ENCODE measurements at places on chromosomes 1 and 21.
A peak's percentile ranks its signal among the peaks of the same experiment; 100 is the strongest.

- DNase-seq: no peak
Measured at GRCh38 chr1:22852144-22852655, 120.5 kb downstream of the LACTBL1 start.

GRCh38 chr21:42666023-42666747 lies 12.8 kb downstream of the PDE9A start:
- DNase-seq: no peak

DNA sequence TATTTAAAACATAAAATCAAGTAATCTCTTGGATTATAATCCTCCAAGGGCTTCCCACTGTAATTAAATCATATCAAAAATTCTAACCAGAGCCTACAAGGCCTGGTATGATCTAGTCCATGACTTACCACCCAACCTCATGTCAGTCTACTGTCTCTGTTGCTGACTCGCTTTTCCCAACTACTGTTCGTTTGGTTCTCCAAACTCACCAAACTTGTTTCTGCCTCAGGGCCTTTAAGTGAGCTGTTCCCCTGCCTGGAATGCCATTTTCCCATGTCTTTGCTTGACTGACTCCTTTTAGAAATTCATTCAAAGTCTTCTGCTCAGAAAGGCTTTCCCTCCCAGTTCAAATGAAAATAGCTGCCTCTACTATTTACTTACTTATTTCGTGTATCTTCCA lies 95.9 kb downstream of the ZC3H11B start:
- peak; percentile 59 for DNase-seq

DNA sequence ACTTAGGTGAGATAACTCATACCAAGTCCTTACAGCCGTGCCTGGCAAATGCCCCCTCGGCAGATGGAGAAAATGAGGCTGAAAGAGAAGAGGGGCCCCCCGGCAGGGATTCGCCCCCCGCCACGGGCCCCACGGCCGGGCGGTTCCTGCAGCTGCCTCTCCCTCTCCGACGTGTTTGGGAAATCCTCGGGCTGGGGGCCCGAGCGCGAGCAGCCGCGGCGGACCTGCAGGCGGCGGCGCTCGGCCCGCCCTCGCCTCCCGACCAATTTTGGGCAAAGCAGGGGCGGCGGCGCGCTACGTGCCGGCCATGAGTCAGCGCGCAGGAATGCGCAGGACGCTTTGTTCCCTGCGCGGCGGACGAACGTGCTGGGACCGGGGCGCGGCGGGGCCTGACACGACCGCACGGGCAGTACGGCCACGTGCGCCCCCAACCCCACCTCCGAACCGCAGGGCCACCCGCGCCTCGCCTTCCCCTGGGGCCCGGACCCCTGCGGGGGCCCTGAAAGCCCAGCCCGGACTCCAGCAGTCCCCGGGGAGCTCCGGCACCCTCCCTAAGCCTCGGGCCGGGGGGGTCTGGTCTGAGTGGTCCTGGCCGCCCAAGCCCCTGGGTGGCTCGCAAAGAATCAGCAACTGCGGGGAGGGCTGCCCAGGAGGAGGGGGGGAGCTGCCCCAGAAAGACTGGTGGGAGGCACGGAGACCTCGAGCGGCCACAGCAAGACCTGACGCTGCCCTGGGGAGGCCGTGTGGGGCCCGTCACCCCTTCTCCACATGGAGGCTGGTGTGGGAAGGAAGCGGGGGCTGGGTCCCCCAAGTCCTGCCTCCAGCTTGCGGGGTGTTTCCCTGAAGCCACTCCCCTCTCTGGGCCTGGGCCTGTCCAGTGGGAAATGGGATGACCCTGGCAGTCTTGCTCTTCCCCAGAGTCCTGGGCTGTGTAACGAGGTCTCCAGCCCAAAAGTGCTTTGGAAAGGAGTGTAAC lies 11.9 kb upstream of the EDN2 start:
- DNase-seq: peak; percentile 82

- DNase-seq: no peak
Measured at GRCh38 chr1:15042866-15043265, 110.7 kb upstream of the TMEM51 start.

GRCh38 chr1:110875216-110875731 lies 2.3 kb downstream of the CD53 start:
- no peak for DNase-seq

- peak; percentile 89 for DNase-seq
Measured at GRCh38 chr1:68331117-68331865, 99.0 kb upstream of the WLS start.

GRCh38 chr1:17404034-17404684 lies 32.2 kb downstream of the PADI6 start:
- no peak for DNase-seq

- peak; percentile 45 for DNase-seq
Measured at GRCh38 chr1:98277118-98277517, 356.3 kb upstream of the DPYD start.

DNA sequence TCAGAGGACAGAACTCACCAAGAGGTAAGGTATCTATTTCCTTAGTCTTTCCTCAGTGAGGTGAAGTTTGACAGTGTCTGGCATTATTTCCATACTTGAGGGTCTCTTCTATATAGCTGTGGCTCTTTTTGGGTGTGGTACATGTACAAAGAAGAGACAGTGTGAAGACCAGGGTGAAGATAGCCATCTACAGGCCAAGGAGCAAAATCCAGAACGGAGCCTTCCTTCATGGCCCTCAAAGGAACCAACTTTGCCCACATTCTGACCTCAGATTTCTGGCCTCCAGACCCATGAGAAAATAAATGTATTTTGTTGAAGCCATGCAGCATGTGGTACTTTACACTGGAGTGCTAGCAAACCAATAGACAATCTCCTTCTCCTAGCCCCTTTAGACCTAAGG lies 858.5 kb upstream of the B3GALT2 start:
- DNase-seq: no peak

GRCh38 chr21:17671733-17672132 lies 59.0 kb upstream of the BTG3 start:
- no peak for DNase-seq

DNA sequence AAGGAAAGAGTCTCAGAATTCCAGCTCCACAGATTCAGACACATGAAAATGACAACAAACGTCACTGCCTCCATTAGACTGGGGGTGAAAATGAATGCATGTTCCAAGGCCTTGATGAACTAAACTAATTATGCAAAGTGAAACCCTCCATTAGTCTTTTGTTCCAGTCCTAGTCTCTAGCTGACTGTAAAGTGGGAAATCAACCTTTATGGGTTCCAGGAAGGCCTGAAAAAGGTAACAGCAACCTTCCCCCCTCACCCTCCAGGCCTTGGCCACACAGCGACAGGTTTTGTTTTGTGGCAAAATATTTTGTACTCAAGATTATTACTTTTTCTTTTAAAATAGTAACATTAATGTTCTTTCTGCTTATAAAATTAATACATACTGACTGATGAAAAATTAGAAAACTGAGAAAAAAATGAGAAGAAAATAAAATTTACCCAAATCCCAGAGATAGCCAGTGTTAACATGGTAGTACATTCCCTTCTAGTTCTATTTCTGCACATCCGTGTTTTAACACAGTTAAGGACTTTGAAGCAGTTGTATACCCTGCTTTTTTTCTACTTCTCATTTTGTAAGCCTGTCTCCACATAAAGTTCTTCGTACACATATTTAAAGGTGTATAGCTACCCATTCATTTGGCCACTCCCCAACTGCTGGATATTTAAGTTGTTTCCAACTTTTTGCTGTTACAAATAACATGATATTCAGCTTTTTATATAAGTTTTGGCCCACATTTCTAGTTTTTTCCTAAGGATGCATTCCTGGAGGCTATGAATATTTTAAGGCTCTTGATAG lies 60.9 kb downstream of the CD2 start:
- DNase-seq: no peak

GRCh38 chr1:18178111-18178510 lies 70.5 kb downstream of the IGSF21 start:
- no peak for DNase-seq

- no peak for DNase-seq
Measured at GRCh38 chr1:176701151-176701866, 238.3 kb downstream of the PAPPA2 start.

DNA sequence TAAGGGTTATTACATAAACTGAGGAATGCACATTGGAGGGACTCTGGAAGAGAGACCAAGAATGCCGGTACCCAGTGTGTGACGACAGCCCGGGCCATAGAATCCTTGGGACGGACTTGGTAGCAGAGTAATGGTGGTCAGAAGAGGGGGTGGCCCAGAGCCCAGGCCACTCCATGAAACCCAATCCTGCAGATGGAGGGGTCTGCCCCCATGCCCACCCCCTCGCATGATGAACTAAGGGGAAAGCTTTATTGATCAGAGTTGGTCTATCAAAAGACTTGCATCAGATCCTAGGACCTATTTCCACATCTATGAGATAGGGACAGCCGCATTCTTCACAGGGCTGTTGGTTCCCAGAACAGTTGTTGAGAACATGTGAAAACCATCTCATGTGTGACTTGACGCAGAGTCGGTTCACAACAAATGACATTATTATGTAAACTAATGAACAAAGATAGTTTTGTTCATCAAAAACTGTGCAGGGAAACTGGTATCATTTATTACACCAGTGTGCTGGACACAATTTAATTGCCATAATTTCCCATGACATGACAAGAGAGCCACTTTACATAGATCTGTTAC lies 21.5 kb upstream of the SDC3 start:
- no peak for DNase-seq

GRCh38 chr1:234395297-234395696 lies 22.0 kb downstream of the COA6 start:
- no peak for DNase-seq

DNA sequence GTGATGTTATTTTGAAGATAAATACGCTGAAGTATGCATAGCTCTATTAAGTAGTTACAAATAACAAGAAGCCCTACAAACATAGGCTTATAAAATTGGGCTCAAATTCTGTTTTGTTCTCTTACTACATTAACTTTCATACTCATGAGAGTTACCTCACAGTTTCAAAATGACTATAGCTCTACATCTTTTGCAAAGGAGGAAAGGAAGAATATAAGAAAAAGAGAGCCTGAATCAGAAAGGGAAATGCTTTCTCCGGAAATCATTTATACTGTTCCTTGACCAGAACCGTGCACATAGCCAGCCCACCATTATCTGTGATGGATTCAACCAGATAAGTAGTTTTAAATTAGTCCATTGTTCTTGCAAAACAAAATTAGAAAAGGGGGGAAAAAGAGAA lies 1252.1 kb downstream of the NCAM2 start:
- DNase-seq: no peak

GRCh38 chr21:33171616-33172169 lies 58.0 kb upstream of the IFNAR2 start:
- DNase-seq: no peak

DNA sequence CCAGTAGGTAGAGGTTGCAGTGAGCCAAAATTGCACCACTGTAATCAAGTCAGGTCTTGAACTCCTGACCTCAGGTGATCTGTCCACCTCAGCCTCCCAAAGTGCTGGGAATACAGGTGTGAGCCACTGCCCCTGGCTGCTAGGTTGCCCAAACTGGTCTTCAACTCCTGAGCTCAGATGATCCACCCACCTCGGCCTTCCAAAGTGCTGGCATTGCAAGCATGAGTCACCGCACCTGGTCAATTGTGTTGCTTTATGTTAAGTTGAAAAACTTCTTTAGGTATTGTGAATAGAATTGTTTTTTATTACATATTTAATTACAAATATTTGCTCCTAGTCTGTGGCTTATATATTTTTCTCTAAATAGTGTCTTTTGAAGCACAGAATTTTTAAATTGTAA lies 80.5 kb downstream of the PRKAB2 start:
- peak; percentile 74 for DNase-seq

- DNase-seq: no peak
Measured at GRCh38 chr1:173134029-173134428, 73.1 kb downstream of the TNFSF4 start.

GRCh38 chr1:97668945-97669344 lies 251.9 kb downstream of the DPYD start:
- DNase-seq: peak; percentile 28

GRCh38 chr21:29307718-29308455 lies 9.2 kb downstream of the BACH1 start:
- DNase-seq: no peak

- DNase-seq: no peak
Measured at GRCh38 chr1:3727042-3727824, 25.0 kb upstream of the CCDC27 start.

DNA sequence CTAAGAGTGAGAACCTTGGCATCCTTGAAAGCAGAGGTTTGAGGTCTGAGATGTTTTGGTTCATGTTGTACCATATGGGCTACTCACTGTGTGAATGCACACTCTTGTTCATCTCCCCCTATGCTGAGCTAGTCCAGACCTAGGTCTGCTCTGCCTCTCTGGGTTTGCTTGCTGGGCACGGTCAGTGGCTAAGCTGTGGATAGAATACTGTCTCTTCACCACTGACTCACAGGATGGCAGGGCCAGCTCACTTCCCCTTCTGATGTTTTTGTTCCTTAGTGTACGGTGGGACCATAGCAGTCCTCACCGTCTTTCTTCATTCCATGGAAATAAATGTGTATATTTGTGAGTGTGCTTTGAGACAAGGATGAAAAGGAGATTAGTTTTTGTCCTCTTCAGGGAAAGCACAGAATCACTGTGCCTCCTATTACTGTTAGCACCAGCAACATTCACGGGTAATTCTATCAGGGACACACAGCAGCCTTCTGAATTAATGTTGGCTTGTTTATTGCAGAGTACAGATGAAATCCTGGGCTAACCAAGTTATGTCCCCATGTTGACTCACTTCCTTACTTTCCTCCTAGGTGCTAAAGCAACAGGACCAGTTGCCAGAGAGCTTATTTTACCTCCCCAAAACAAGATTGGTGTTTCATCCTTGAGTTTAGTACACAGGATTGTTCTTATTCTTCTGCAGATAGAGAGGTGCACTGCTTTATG lies 56.9 kb upstream of the IVNS1ABP start:
- peak; percentile 65 for DNase-seq

GRCh38 chr1:45621895-45622523 lies 1.8 kb downstream of the CCDC17 start:
- DNase-seq: no peak

GRCh38 chr1:94063379-94063778 lies 57.6 kb downstream of the ABCA4 start:
- DNase-seq: no peak

GRCh38 chr1:230824919-230825721 lies 43.2 kb downstream of the C1orf198 start:
- peak; percentile 75 for DNase-seq

- no peak for DNase-seq
Measured at GRCh38 chr1:99500541-99500940, 145.4 kb upstream of the PALMD start.

GRCh38 chr21:37145635-37146111 lies 72.6 kb downstream of the TTC3 start:
- DNase-seq: peak; percentile 88

- DNase-seq: no peak
Measured at GRCh38 chr1:119714583-119714982, 2.8 kb downstream of the PHGDH start.

DNA sequence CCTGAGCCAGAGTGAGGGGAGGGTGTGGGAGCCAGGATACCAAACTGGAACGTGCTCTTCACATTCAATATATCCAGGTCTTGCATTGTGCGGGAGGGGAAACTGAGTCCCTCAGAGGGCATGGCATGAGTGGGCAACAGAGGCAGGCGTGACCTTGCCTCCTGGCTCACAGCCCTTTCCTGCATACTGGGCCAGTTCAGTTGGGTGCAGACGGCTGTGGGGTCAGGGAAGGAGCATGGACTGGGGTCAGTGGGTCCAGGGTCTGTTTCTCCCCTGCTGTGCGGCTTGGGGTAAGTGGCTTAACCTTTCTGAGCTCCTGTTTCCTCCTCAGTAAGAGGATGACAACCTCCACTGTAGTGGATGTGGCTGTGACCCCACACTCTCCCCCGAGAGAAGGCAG lies 16.6 kb downstream of the SERINC2 start:
- DNase-seq: no peak
